ENCODE measurements at places on chromosomes 1 and 21.

DNA sequence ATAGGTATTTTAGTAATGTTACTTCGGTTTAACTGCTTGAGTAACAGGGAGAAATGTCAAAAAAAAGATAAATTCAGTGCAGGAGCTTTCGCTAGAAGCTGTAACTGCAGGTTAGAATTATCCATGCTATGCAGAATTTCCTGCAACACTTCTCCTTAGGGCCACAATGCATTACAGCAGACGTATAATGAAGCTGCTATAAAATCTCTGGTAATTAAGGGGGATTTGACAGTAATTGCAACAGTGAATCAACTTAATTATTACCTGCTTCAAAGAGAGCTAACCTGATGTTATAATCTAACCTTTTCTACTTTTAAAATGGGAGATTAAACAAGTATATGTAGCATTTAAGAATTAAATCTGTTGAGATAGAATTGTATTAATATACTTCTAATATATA lies 92.6 kb downstream of the ATG4C start:
- no peak for DNase-seq

DNA sequence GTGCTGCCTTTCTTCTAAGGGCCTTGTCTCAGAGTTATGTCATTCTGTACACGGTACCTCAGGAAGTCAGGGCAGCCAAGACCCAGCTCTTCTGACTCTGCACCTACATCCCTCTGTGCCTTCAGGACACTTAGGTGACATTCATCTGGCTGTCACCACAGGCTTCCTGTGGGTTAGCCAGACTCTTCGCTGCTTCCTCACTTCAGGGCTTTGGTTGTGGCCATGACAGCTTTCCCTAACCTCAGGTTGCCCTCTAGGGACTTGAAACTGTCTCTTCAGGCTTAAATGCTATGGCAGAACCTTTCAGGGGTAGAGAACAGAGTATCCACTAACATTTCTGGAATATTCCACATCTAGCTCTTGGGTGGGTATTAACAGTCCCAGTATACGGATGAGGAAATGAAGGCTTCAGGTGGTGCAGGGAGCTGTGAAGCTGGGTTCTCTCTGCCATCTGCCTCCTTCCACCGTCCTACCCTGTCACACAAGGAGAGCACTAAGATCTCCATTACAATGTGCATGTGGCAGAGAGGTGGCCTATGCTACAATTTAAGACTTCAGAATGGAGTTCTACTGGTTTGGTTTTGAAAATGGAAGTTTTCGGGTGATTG lies 9.9 kb downstream of the TSSK3 start:
- no peak for DNase-seq

DNA sequence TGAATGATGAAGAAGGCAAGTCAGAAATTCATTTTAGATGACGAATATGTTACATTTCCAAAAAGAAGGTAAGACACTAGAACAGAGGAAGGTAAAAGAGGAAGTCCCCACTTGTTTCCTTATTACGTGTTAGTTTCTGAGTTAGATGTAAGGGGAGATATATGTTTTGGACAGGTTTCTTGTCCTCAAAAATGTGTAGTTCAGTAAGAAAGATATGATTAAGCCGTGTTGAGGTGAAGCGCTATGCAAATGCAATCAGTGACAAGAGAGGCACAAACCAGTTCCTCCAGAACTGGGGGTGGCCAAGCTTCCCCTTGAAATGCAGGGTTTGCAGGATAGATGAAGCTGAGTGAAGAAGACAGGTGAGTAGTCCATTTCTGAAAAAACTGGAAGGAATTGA lies 293.3 kb upstream of the RUNX1 start:
- DNase-seq = no peak

DNA sequence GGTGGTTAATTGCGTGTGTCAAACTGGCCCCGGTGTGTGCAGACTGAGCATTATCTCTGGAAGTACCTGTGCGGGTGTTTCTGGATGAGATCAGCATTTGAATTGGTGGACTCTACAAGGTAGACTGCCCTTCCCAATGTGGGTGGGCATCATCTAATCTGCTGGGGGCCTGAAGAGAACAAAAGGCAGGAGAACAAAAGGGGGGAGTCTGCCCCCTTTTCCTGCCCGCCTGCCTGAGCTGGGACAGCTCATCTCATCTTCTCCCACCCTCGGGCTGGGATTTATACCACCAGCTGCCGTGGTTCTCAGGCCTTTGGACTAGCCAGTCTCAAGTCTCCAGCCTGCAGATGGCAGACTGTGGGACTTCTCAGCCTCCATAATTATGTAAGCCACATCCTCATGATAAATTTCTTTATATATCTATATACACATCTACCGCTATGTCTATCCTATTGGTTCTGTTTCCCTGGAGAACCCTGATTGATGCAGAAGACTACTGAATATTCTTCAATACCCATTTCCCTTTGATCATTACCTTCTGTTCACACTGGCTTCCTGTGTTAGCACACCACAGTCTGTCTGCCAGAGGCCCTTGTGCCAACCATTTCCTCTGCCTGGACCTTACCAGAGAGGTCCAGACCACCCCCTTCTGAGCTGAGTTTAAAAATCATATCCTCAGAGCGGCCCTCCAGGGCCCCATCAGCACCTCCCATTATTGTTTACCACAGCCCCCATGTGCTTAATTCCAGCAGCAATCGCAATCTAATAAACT lies 25.2 kb downstream of the RCAN1 start:
- DNase-seq = peak; percentile 19

DNA sequence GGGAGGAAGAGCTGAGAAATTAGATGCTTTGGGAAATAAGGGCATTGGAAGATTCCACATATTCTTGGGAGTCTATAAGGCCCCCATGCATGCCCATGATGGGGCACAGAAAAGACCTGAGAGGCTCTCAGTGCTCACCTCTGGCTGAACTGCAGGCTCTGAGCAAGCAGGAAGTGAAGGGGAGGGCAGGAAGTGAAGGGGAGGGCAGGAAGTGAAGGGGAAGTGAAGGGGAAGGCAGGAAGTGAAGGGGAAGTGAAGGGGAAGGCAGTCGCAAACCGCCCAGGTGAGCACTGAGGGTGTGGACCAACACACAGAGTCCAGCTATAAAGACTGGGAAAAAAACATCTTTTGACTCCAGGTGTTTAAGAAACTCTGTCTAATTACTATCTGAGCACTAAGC lies 3.5 kb downstream of the KRTAP10-9 start:
- DNase-seq = no peak

DNA sequence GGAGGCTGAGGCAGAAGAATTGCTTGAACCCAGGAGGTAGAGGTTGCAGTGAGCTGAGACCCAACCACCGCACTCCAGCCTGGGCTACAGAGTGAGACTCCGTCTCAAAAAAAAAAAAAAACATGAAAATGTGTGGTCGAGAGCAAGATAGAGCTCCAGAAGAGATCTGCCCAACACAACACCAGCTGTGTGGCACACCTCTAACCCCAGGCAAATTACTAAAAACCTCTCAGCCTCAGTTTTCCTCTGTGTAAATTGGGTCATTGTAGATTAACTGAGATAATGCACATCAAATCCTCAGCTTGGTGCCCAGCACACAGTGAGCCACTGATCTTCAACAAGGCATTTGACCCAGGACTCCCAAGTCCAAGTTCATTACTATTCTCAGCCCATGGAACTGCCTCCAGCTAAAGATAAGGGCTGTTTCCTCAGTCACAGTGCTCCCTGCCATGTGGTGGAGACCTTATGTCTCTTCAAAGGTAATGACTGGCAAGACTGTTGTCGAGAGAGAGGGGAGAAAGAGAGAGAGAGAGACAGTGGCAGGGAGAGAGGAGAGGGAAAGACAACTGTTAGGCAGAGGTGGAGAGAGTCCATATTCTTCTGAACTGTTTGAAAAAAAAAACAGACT lies 58.1 kb downstream of the PTP4A2 start:
- DNase-seq = no peak

DNA sequence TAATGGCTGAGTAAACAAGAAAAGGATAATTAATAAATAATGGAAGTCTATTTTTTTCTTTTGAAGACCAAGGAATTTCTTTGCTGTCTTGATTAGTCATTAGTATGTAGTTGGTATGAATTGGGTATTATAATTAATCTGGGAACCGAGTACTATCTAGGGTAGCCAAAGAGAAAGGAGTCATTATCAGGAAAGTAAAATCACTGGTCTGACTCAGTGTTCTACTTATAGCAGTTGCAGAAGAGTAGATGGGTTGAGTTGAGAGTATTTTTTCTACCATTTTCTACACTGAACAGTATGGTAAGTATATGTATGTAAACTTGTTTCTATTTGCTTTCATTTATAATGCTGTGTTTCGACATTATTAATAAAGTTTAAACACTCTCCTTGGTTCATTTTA lies 26.6 kb downstream of the CDC14A start:
- DNase-seq = no peak

GRCh38 chr1:162003061-162003829 lies 20.4 kb downstream of the OLFML2B start:
- peak; percentile 97 for DNase-seq

GRCh38 chr1:27598295-27598687 lies 5.7 kb downstream of the AHDC1 start:
- DNase-seq = peak; percentile 80

DNA sequence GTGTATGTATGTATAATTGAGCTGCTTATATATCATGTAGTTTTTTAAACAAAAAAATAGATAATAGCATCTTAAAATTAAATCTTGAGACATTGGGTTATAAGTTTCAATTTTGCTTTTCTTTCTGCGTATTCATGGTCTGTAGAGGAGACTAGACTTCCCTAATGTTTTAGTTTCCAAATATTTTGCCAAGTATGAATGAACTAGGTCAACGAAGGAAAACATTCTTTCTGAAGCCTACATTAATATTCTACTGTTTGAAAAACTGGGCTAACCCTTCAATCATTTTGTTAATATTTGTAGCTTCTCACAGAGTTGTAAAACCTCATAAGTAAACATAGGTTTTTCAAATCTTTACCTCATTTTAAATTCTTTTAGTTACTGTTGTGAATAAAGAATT lies 592.7 kb downstream of the USP25 start:
- DNase-seq = no peak

GRCh38 chr1:59046730-59047157 lies 250.2 kb upstream of the FGGY start:
- DNase-seq = no peak

DNA sequence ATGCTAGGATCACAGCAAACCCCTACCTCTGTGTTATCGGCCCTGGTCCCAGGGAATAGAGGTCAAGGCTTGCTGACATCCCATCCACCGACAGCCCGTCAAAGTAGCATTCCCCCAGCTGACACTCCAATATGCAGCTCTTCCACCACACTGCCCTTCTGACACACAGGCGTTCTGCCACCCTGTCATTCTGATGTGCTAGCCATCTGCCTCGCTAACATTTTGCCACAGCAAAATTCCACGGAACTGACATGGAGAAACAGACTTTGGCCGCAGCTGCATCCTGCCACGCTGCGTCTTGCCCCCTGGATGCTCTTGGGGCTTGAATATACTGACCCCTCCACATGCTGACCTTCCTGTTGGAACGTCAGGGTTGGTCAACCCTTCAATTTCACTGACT lies 163.2 kb upstream of the CSF3R start:
- no peak for DNase-seq

DNA sequence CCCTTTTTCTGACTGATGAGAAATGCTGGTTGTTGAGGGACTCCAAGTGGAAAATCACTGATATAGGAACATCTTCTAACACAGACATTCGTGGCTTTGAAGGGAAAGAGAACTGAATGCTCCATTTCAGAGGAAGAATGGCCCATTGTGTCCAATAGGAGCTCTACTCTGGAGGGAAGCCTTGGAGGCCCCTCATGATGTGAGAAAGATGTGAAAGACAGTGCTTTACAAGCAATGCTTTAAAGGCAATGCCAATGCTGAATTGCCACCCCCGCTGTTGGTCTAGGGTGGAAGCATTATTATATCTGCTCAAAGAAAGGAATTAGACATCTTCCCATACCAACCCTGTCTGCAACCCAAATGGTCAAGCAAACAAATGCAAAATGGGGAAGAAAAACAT lies 13.7 kb downstream of the NMNAT2 start:
- no peak for DNase-seq

GRCh38 chr1:168786476-168787330 lies 57.7 kb upstream of the DPT start:
- DNase-seq = no peak

- peak; percentile 49 for DNase-seq
Observed at GRCh38 chr1:167693425-167694045, 28.2 kb upstream of the MPZL1 start.

DNA sequence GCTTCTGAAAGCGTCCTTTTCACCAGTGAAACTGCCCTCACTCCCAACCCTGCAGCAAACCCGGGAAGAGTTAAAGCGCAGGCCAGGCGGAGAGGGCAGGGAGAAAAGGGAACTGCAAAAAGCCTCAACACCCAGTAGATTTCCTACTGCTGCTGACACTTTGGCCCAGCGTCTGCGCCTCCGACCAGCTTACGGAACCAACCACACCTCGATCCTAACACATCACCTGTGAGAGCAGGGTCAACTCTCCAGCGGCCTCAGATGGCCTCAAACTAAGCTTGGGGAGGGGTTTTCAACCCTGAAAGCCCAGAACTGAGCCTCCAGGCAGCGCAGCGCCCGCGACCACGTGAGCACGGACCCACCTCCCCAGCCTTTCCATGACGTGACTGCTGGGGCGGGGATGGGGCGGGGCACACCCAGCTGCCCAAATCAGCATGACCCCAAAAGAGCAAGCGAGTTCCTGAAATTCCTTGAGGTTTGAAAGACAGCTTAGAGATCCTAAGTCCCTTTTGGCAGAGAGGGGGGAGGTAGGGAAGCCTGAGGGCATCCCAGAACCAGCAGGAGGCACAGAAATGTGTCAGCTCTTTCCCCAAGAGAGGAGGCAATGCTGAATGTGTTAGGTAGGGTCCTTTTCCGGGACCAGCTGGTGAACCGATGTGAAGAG lies 59.1 kb downstream of the ITPKB start:
- peak; percentile 98 for DNase-seq

- DNase-seq = no peak
Observed at GRCh38 chr21:32940079-32941014, 85.4 kb upstream of the OLIG2 start.

DNA sequence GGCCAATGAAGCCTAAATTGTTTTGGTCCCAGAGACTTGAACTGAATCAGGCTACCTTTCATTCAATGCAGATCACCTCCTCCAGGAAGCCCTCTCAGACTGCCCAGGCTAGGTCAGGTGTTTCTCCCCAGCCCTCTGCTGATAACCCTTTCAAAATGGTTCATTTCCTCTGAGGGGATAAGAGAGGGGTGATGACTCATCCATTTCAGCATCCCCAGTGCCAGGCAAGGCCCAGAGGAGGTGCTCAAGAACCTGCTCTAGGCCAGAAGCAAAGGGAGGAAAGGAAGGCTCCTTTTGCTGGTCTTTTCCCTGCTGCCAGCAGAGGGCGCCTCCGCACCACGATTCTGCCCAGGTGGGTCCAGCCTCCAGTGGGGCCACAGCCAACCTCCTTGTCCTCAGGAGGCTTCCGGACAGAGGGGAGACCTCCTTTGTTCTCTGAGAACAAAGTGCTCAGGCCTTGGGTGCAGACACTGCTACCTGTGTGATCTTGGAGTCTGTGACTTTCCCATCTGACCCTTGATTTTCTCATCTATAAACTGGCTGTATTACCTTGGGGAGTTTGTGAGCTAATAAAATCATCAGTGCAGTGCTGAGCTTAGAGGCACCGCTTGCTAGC lies 45.3 kb upstream of the ARHGEF10L start:
- peak; percentile 91 for DNase-seq
